Kidney tubule cell (primary cell): ENCODE measurements at places on chromosomes 16 and 17.

DNA sequence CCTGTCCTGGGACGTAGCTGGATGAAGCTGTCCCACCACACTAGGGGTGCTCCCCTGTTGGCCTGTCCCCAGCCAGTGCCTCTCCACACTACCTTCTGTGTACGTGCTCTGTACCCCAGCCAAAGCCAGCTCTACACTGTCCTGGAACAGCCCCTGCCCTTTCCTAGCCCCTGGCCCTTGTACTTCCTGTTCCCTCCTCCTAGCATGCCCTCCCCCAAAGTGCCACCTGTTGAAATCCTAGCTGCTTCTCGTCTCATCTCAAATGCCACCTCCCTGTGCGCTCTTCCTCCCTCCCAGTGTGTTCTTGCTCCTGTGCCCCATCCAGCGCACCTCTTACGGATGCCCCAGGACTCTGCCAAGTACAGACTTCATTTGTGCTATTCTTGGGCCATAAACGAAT lies 33.5 kb downstream of the IRX3 start:
- no peak for DNase-seq

DNA sequence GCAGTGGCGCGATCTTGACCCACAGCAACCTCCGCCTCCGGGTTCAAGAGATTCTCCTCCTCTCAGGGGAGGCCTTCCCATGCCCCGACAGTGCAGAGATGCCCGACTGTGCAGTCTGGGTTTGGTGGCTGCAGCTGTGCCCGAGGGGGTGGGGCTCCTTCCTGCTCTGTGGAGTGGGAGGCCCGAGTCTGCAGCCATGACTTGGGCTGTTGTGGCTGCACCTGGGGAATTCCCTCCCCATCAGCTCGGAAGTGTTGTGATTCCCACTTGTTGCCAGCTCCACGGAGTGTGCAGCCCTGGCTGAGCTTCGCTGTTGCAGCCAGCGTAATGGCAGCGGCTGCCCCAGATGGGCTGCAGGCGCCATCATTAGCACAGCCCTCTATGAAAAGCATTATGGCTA lies 66.4 kb upstream of the SMIM36 start:
- peak; percentile 41 for DNase-seq

DNA sequence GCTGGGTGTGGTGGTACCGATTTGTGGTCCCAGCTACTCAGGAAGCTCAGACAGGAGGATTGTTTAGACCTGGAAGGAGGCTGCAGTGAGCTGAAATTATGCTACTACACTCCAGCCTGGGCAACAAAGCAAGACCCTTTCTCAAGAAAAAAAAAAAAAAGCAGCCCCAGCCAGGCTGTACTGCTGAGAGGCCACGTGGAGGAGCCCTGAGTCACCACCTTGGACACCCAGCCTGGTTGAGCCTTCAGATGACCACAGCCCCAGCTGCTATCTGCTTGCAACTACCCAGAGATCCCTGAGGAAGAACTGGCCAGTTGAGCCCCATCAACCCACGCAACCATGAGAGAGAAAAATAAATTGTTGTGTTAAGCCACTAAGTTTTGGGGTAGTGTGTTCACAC lies 23.6 kb upstream of the GPRC5C start:
- peak; percentile 61 for DNase-seq

DNA sequence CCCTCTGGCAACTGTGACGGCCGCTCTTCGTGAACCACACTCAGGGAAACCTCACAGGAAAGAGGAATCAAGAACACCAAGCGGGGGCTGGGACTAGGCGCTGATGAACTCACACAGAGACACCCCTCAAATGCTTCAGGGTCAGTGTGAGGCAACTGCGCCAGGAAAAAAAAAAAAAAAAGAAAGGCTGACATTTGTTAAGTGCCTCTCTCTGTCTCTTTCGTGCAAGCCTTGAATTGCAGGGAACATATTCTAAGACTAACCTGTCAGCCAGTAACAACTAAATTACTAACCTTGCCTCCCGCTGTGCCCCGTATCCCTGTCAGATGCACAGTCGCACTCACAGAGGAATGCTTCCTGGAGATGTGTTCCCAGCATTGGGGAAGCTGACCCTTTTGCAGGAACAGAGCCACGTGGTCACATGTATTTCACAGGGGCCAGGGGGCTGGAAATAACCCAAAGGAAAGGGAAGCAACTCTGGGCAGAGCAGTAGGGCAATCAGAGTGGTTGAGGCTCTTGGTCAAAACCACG lies 247.8 kb downstream of the XYLT1 start:
- no peak for DNase-seq
